Neural crest cell (in vitro differentiated cells): ENCODE measurements at places on chromosomes 16 and 17. TPM values are rescaled to one million over a fixed set of nuclear protein-coding genes. Genes with fewer than 3 reads are reported as not detected.

- DNase-seq: no peak
Measured at GRCh38 chr16:84117494-84117843, 727 bp upstream of the MBTPS1 start.

DNA sequence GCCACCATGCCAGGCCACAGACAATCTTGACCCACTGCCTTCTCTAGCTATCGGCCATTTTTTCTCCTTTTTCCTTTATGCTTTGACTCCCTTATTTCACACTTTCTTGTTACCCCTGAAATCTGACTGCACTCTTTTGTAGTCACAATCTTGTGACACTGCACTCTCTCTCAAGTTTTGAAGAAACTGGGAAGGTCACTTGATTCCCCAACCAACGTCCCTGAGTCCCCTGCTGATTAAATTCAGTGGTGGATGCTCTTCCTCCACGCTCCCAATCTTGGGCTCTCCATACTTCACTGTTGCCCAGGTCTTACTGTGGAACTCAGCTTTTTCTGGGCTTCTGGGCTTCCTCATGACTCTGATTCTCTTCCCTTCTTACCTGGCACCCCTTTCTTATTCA is 33.9 kb downstream of the PECAM1 start:
- DNase-seq: no peak

GRCh38 chr17:57723427-57724025 is 21.6 kb downstream of the CCDC182 start:
- DNase-seq: no peak

DNA sequence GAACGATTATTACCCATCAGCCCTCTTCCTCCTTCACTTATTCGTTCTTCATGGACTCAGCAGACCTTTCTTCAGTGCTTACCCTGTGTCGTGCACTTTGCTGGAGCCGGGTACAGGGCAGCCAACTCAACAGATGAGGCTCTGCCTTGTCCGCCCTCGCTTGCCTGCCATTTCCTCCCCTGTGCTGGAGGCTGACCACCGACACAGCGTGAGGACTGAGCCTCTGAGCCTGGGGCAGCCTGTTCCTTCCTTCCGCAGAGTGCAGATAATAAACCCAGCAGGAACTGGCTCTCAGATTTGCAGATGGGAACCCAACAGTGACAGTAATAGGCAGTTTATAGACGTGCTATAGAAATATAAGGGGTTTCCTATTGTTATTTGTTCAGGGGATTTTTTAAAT is 7.0 kb upstream of the SLC39A11 start:
- DNase-seq: no peak

- no peak for DNase-seq
Measured at GRCh38 chr17:81090361-81091136, 55.6 kb downstream of the BAIAP2 start.

The GPR179 gene
- 0.07 and 0.20 TPM in 2 replicates for total RNA-seq
